Cerebellar nuclear complex (tissue), 1 donor: ENCODE measurements at places on chromosomes 6 and 20.

DNA sequence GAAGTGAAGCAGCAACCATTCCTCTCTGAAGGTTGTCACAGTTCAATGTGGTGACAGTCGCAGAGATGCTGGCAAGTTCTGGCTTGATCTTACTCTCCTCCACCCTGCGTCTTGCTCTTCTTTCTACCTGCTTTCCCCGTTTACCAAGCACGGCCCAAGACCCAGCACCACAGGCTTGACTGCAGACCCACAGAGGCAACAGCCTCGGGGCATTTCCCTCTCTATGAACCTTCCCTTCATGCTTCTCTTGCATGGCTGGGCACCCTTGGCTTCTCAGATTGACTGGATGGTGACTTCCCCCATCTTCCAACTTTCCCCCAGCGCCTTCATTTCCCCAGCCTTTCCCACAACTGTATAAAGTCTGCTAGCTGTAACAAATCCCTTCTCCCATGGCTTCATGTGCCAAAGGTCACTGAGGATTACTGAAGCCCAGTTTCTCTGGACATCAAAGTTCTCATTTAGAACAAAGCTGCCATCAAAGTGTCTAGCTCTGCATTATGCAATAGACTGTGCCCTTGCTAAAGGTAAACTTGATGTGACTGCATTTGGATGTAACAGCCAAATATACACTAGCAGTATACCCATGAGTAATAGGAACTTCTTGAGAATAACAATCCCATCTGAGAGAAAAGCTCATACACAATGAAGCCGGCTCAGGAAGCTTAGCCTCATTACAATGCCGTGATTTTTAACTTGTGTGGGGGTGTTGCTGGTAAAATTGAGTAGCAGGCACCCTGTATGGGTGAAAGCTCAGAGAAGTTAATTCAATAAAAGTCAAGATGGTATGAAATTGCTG, 723.1 kb upstream of the FLRT3 start:
- no peak for DNase-seq

GRCh38 chr6:169070506-169071176, 183.0 kb downstream of the THBS2 start:
- DNase-seq = no peak

GRCh38 chr6:117169064-117169665, 96.2 kb upstream of the VGLL2 start:
- DNase-seq = no peak

DNA sequence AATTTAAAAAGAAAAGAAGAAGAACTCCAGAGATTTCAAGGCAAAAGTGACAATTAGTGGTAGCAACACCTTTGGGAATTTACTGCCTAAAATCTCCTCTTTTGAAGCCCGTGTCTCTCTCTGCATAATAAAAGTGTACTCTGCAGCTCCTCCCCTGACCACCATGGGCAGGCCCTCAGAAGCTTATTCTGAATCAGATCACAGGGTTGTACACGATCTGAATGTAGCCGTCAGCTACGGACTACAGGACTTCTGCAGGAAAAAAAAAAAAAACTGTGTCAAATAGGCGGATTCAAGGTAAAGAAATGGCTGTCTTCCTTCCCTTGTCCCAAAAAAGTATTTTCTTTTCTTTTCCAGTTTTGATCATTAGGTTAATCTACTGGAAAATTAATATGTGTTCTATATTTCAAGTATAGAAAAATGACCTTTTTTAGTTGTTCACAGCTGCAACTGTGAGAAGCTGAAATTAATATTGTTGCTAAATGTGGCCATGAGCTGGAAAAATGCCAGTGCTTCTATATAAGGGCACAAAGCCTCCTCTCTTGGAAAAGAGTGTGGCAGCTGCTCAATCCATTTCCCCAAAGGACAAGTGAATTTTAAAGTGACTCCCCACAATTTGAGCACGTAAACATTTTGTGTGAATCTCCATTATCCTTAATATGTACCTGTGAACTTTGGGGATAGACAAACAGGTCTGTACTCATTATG, 397.4 kb downstream of the C6orf118 start:
- no peak for DNase-seq

DNA sequence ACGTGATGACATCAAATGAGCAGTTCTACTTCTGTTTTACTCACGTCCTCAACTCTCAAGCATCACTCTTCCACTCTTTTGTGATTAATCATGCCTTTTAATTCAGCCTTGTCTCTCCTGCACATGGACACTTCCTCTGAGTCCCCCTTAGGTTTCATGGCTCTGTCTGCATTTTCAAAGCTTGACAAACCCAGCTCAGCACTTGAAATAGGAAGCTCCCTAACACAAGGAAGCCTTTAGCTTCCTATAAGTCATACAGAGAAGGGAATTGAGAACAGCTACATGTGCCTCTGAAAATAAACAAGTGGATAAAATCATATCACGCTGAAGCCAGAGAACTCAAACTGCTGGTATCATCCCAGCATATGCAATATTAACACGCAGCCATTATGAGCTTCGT, 21.2 kb downstream of the KIF16B start:
- DNase-seq = no peak

DNA sequence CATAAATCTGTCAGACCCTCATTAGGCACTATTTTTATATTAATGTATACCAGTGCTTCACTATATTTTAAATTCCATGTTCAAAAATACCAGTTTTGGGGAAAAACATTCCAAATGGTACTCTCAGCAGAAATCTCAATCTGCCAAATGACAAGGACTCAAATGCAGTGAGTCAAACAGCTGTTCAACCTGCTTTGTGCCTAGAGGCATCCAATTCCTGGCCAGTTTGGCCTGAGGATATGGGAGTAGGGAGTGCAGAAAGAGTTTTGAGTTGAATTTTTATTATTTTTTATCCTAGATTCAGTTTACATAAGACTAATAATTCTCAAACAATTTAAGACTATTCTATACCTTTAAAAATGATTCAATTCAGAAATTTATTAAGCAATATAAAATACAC, 216.8 kb downstream of the LAMA2 start:
- DNase-seq = no peak

GRCh38 chr6:134609716-134610261, 291.9 kb upstream of the SGK1 start:
- DNase-seq = no peak

GRCh38 chr6:122098201-122098678, 301.2 kb upstream of the HSF2 start:
- no peak for DNase-seq

DNA sequence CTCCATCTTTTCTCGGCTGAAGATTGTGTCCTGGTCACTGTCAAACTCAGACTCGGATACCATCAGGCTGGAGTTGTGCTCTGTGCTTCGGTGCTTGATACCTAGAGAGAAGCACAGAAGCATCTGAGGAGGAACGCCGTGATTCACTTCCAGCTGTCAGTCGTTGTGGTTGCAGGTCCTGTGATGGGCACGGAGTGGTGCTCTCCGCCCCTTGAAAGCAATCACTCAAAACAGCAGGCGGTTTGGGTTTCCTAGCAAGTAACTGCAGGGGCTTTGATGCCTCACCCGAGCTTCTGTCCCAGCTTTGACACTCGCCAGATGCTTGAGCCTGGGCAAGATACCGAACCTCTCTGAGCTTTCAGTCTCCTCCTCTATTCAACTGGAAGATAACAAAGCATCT, 52.5 kb downstream of the ALDH5A1 start:
- no peak for DNase-seq

DNA sequence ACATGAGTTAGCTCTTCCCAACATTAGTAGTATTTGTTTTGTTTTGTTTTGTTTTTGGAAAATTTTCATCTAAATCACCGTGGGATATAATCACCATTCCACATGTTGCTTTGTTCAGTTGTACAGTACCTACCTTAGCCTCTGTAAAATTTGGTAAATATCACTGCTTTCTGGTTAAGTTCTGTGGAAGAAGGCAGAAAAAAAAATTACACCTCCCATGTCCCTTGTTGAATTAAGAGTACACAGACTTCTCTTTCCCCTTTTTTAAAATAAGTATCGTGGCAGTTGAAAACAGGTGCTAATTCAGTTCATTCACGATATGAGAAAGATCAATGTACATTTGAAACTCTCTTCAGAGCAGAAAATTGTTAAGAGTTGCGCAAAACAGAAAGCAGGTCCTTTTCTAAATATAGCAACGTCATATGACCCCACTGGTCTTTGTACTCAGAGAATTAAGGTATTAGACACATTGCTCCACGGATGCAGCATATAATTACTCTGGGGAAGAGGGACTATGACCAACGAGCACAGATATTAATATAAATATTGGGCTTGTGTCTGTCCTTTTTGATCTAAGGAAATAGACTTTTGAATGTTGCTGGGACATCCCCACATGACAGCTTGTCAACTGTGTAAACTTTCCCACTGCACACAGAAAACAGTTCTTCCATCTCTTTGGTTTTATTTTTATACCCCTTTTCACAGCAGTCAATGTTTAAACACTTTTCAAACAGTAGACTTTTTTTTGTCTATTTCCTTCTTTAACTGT, 58.6 kb upstream of the ZNF217 start:
- DNase-seq = no peak

- no peak for DNase-seq
These were observed 140.3 kb downstream of the SMOC2 start for GRCh38 chr6:168581236-168581635.

GRCh38 chr6:134622382-134623173, 304.7 kb upstream of the SGK1 start:
- DNase-seq = no peak

DNA sequence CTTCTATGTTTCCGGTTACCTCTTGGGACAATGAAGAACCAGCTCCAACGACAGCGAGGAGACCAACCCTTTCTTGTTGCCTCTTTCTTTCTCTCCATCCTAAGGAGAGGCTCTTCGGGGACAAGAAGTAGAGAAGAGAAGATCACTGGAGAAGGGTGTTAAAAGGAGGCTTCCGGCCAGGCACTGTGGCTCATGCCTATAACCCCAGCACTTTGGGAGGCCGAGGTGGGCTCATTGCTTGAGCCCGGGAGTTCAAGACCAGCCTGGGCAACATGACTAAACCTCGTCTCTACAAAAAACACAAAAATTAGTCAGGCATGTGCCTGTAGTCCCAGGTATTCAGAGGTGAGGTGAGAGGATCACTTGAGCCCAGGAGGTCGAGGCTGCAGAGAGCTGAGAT, 90.8 kb upstream of the TNFAIP3 start:
- no peak for DNase-seq

- DNase-seq = no peak
These were observed 607.4 kb upstream of the JAG1 start for GRCh38 chr20:11281240-11281639.

DNA sequence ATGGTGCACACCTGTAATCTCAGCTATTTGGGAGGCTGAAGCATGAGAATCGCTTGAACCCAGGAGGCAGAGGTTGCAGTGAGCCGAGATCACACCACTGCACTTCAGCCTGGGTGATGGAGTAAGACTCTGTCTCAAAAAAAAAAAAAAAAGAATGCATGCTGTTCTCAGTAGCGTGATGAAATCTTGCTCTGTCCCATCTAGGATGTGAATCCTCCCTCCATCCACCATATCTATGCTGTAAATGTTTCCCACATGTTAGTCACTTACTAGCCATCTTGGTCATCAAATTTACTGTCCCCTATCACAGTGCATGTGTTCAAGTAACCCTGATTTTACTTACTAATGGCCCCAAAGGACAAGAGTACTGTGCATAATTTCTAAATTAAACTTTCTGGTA, 315.4 kb upstream of the TBX18 start:
- no peak for DNase-seq

DNA sequence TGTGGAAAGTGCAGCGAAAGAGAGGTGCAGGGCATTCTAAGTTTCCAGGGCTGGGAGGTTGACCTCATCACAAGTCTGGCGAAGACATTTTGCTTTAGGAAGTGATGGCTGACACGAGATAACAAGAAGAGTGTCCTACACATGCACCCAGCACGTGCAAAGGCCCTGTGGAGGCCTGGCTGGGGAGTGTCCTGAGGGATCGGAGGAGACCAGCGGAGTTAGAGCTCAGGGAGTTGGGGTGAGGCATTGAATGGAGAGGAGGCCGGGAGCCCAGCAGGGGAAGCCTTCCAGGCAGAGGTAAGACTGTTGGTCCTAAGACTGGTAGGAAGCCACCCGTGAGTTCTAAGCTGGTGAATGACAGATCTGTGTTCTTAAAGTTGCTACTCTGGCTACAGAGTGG, 58.4 kb downstream of the PPP1R14C start:
- no peak for DNase-seq

GRCh38 chr20:7858734-7859250, 81.5 kb downstream of the HAO1 start:
- DNase-seq = no peak

DNA sequence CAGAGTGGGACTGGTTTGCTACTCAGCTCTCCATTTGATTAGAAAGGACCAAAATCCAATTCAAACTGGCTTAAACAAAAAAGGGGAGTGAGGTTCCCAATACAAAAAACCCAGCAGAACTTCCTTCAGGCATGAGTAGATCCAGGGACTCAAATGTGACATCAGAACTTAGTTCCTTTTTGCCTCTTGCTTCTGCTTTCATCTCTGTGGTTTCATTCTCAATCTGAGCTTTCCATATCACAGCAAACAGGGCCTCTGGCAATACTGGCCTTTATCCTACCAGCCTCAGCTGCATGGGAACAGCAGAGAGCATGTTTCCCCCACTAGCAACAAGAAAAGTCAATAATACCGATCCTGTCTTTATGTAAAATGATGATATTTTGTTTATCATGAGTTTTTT, 28.6 kb upstream of the PRELID3B start:
- DNase-seq = no peak

DNA sequence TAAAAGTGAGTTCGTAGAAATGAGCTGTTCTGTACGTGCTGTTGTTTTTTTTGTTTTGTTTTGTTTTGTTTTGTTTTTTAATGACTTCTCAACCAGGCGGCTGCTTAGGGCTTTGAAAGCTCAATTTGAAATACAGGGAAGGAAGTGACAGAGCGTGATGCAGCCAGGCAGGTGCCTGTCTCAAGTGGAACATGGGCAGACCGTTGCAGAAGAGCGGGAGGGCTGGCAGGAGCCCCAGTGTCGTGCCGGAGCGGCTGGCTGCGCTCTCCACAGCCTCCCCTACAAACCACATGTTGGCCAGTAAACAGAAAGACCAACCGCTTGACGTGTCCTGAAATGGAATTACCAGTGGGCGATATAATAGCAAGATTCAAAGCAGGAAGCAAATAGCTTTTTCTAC, 164.9 kb upstream of the RREB1 start:
- no peak for DNase-seq

DNA sequence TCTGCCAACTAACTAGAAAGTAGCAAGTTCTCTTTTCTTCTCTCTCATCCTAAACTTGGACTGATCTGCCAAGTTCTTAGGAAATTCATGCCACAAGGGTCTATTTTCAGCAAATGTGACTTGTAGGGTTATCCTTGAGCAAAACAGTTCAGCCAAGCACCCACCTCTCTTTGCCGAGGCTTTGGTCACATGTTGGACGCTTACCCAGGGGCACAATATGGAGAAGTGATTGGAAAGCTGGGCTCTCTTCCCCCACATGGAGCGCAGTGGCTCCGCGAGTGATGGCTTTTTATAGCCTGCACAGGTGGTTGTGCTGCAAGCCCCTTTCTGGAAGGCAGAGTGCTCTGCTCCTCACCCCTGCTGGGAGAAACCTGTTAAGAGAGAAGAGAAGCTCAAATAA, 47.7 kb upstream of the FNDC1 start:
- DNase-seq = peak; percentile 62
